ENCODE measurements at places on chromosomes 1 and 21.

- no peak for DNase-seq
These were observed 333.3 kb upstream of the ZRANB2 start for GRCh38 chr1:71414179-71414578.

DNA sequence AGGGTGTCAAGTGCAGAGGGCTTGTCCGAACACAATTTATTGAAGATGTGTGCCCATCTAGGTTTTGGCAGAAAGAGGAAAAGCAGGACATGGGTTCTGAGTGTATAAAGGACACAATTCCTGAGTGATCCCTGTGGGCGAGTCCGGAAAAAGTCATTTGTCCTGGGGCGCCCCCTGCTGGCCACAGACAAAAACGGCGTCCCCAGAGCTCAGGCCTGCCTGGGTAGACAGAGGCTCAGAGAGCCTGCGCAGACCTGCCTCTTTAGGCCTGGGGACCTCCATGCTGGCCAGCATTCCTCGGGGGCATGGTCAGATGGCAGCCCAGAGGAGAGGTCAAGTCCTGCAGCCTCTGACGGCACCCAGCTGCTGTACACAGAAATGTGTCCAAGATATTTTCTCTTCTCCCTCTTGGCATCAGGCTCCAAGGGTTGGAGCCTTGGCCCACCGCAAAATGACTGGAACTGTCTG, 65.5 kb upstream of the LRP8 start:
- peak; percentile 80 for DNase-seq

GRCh38 chr1:37845786-37846185, 13.6 kb downstream of the MTF1 start:
- DNase-seq, result no peak

DNA sequence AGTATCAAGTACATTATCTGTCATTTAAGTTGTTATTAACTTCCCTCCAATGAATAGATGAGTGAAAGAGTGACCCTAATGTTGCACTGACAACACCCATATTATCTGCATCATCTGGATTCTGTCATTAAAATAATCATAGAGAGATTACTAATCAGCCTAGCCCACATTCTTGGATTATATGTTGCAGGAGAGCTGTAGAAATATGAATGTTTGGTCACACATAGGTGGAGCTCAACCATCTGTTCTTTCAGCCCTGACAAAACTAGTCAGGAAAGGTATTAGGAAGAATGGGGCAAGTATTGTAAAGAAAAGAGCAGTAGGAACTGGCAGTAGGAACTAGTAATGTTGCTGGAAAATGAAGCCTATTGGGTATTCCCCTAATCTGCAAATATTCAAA, 15.4 kb downstream of the FLG2 start:
- no peak for DNase-seq

GRCh38 chr1:243712941-243713340, 137.1 kb downstream of the AKT3 start:
- DNase-seq, result no peak

DNA sequence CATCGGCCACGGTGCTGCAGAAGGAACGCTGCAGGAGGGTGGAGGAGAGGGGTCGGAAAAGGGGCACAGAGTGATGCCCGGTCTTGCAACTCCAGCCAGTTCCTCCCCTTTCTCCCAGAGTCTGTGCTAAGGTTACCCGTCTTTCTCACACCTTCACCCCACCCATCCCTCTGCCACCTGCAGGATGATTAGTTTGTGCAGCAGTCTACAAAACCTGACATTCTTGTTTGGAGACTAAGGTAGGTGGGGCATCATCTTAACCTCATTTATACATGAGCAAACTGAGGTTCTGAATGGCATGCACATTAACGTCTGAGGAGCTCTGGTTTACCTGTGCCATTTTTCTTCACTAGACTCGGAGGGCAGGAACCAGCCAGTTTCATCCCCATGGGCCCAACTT, 232.3 kb downstream of the GRIK3 start:
- no peak for DNase-seq

GRCh38 chr1:9384751-9385245, 92.1 kb downstream of the SPSB1 start:
- no peak for DNase-seq

DNA sequence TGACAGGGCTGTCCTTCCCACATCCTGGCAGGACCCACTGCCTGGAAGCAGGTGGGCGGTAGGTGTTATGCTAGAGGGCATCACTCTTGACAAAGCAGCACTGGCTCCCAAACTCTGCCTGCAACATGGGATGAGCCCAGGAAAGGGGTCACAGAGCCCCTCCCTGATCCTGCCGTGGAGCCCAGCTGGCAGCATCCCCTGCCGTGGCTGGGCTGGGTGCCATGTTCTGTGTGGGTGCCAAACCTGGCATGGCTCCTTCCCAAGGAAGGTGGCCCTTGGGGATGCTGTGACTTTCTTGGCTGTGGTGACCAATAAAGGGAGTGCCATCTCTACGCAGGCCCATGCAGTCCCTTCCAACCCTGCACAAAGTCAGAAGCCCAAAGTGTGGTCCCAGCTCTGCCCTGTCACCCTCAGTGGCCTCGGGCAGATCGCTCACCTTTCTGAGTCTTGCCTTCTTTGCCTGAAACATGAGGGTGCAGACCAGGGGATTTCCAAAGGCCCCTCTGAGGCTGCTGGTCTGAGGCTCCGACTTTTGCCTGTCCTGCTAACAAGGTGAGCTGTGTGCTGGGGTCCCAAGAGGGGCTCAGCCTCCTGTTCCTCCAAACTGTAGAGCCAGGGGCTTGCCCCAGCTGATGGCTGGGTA, 6.0 kb downstream of the CDK18 start:
- no peak for DNase-seq

- DNase-seq, result no peak
These were observed 77.0 kb downstream of the ATF6 start for GRCh38 chr1:161843156-161843555.

DNA sequence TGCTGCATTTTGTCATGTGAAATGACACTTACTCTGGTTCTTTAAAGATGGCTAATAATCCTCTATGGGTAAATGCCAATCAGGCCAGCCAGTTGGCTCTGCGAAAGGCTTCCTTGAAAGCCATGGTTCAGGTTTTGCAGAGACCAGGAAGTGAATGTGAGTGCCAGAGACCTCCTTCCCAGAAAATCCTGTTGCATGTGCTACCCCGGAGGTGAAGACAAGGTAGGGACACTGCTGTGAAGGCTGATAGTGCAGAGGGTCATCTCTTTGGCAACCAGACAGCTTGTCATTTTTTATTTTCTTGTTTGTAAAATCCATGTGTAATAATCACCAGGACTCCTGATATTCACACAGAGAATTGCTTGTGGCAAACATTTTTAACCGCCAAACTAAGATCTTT, 18.7 kb downstream of the LRRC8D start:
- DNase-seq, result no peak

- DNase-seq, result no peak
These were observed 33.3 kb upstream of the CSF1 start for GRCh38 chr1:109877317-109877771.

DNA sequence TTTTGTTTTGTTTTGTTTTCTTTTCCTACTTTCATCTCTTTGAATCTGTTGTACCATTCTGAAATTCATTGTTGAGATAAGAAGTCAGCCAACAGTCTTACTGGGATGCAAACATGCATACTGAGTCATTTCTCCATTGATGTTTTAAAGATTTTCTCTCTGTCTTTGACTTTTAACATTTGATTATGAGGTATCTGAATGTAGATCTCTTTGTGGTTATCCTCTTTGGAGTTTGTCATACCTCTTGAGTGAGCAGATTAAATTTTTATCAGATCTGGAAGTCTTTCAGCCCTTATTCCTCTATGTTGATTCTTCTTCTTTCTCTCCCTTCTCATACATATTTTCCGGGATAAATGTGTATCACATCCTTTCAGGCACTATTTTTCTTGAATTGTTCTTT, 406.9 kb upstream of the NCAM2 start:
- DNase-seq, result no peak

GRCh38 chr1:146032631-146033219, 11.2 kb upstream of the HJV start:
- DNase-seq, result no peak

DNA sequence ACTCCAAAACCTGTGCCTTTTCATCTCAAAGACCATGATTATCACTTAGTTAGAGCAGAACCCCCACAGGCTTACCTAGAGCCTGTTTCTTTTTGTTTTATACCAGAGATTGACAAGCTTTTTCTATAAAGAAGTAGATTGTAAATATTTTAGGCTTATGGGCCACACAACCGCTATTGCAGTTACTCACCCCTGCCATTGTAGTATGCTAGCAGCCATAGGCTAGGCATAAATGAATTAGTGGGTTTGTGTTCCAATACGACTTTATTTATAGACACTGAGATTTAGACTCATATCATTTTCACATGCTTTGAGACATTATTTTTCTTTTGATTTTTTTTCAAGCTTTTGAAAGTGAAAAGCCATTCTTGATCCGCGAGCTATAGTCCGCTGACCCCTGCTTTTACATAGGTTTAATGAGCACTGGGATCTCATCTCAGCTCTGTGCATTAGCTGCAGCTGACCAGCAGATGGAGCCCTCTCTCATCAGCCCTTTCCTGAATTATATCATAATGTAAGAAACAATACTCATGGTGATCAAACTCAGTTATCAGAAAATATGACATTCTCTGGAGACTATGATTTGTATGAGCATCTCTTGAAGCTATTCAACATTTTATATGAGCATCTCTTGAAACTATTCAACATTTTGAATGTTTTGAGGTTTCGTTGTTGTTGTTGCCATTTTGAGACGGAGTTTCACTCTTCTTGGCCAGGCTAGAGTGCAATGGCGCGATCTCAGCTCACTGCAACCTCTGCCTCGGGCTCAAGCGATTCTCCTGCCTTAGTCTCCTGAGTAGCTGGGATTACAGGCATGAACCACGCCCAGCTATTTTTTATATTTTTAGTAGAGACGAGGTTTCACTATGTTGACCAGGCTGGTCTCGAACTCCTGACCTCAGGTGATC, 111.9 kb upstream of the L1TD1 start:
- DNase-seq, result peak; percentile 49

- DNase-seq, result no peak
These were observed 185.2 kb downstream of the FAF1 start for GRCh38 chr1:50774759-50775351.

DNA sequence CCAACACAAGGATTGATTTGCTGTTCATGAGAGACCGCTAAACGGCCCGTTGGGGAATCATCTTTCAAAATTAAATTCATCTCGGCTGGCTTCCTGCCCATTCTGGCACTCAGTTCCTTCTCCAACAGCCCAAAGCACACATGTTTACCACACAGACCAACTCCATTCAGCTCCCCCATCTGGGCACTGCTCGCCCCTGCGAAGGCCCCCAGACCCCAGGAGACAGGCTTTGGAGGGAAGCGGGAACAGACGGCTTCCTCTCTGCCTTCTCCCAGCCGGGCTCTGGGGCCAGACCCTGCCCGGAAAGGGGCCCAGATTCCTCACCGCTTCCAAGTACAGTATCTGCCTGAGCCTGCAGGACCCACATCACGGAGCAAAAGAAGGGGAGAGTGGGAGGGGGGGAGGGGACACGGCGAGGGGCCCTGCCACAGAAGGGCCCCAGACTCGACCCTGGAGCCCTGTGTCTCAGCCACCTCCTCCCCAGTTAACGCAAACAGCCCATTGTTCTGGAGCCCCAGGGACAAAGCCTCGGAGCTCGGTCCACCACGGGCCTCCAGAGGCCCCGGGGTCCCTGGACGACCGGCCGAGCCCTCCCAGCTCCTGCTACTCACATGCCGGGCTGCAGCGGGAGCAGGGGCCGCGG, 660 bp downstream of the MEGF6 start:
- DNase-seq, result no peak

GRCh38 chr21:42151148-42151947, 67.6 kb upstream of the ABCG1 start:
- DNase-seq, result no peak

DNA sequence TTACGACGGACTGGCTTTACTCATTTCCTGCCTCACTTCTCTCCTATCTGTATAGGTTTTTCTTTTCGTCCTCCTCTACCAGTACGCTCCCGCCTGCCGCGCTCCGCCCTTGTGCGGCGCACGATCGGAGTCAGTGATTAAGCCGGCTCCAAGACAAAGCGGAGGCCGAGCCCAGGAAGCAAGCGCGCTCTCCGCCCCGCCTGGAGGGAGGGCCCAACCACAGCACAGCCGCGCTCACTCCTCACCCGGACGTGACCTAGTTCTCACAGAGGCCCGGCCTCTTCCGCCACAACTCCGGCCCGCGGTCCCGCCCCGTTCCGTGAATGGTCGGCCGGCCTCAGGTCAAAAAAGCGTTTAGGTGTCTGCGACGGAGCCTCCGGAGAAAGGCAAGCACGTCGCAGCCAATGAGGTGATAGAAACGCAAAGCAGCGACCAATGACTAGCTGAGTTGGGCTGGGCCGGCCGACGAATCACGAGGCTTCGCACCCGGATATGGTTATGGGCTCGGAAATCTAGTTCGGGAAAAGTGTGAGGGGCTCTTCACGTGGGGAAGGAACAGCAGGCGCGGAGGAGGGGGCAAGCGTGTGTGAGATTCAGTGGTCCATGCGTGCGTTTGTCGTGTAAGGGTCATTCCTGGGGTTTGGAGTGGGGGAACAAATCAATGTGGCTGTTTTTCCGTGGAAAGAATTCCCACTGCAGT, at the start of gene METTL13:
Gene METTL13 (plus strand): TSS at position 485 of the 700 bp plus-strand sequence. CDS start 308 bp downstream, outside the sequence.
- peak; percentile 99 for DNase-seq

DNA sequence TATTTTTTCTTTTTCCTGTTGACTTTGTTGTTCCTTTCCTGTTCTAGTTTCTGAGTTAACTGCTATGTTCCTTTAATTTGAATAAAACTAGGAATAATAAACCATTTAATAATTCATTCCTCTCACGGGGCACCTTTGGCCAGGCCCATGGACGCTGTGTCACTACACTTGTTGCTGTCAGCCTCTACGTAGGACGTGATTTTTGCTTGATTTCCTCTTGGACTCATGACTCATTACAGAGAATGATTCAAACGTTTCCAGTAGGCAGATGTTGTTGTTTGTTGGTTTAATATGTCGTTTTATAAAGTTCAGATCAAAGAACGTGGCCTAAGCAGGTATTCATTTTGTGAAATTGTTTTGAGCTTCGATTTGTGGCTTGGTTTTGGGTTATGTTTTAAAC, 9.1 kb upstream of the SLC19A1 start:
- DNase-seq, result peak; percentile 67

DNA sequence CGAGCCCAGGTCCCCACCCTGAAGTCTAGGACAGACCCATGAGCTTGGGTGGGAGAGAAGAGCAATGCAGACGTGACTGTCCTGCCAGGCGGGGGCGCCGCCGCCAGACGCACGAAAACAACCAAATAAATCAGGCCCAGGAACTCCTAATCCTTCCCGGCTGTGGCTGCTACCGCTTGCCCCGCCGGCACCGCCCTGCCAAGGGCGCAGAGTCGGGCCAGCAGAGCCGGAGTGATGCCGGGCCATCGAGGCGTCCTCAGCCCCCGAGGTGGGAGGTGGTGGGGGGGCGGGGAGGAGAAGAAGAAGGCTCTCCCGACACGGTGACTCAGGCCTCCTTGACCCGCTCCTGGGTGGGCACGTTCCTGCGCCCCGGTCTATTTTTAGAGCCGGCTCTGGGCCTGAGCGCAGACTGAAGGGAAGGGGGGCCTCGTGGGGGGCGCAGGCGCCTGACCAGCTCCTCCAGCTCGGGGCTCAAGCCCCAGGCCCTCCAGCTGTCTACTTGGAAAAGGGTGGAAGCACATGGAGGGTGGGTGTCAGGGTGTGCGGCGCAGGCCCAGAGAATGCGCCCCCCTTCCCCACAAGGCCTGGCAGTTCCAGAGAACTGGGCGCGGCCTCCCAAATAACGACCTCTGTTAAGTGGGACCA, 10.7 kb upstream of the COL16A1 start:
- DNase-seq, result peak; percentile 52

Measured in activated CD4-positive, alpha-beta memory T cell treated with anti-CD3 and anti-CD28 coated beads for 36 hours (primary cell).